ENCODE measurements at places on chromosomes 6 and 20.
A peak's percentile ranks its signal among the peaks of the same experiment; 100 is the strongest.

- DNase-seq, result no peak
Observed at GRCh38 chr6:138439546-138439945, 35.5 kb downstream of the HEBP2 start.

- no peak for DNase-seq
Observed at GRCh38 chr20:57977141-57977540, 251.3 kb downstream of the ANKRD60 start.

DNA sequence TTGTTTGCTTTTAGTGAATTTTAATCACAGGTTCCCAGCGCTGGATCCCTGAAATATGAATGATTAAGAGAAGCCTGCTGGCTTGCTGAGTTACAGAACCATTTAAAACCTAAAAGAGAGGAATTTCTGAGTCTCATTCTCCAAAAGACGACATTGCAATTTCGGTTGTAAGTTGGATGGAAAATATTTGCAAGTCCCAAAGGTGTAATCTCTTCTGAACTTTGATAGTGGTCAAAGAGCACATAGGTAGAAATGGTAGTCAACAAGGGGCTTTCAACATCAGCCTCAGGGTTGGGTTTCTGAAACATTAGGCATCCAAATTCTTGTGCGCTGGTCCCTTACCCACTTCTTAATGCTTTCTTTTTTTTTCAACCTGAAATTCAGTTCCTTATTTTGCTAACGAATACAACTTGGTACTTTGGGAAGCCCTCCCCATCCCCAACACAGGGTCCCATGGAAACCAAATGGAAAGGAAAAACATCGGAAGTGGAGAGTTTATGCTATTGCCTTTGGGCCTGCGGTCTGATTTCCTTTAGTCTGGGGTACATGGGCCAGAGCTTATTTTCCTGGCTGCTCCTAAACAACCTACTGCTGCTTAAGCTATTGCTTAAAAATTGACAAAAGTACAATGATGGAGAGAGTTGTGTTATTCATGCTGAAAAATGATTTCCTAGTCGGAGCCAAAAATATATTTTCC is 117.0 kb upstream of the KCNK16 start:
- DNase-seq, result no peak

DNA sequence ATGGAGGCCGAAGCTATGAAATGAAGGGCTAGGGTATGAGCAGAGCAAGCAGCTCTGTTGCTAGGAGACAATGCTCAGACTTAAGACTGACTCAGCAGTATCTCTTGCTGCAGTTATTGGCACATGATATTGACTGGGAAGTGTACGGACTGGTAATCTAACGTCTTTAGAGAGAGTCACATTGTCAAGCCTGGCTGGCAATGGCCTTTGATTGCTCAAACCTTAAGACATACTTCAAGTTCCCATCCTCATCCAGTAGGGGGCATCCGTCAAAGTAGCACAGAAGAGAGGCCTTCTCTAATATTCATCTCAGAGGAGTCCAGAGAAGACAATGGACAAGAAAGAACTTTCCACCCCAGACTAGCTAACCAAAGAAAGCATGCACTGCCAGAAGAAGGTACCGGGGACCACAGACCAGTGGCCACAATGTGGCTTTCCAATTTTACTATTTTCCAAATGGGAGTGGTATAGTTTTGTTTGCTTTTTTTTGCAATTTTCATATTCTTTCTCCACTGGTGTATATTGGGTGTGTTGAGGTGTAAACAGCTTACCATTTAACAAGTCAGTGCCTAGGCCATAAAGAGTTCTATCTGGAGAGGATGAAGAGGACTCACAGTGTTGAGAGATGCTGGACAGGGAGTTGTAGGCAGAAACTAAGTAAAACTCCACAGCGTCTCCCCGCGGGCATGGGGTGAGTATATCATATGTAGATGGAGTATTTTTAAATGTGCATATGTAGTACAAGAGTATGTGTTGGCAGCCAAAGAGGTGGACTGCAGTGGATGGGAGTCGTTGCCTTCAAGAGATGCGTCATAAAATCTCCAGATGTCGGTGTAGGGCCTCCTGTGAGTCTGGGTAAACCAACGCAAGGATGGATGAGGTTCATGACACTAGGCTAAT is 36.7 kb downstream of the LRFN2 start:
- DNase-seq, result peak; percentile 44

DNA sequence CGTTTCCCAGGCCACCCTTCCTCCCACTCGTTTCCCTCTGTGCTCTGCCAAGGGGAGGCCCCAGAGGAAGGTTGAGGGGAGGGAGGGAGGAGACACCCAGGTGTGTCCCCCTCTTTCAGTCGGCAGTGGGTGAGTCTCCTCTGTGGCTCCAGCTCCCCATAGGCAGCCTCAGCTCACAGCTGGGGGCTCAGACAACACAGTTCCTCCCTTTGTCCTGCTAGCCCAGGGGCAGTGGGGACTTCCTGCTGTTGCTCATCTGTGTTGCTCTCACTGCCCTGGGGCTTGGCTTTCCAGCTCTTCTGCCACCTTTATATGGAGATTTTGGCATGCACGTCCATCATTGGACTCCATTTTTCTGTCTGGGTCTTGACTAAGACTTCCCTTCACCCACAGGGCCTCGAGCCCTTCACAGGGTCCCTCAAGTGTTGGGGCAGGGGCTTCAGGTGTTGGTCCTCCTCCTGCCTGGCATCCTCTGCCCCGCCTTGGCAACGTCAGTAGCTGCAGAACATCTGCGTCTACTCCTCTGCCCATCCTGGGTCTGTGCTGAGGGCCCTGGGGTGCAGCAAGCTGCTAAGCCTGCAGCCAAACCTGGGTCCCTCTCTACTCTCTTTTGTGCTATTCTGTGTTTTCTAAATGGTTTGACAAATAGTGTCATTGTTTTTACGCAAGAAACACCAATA is 190.6 kb upstream of the PMEPA1 start:
- DNase-seq, result no peak

- no peak for DNase-seq
Observed at GRCh38 chr6:2242311-2242710, 3.1 kb downstream of the GMDS start.

DNA sequence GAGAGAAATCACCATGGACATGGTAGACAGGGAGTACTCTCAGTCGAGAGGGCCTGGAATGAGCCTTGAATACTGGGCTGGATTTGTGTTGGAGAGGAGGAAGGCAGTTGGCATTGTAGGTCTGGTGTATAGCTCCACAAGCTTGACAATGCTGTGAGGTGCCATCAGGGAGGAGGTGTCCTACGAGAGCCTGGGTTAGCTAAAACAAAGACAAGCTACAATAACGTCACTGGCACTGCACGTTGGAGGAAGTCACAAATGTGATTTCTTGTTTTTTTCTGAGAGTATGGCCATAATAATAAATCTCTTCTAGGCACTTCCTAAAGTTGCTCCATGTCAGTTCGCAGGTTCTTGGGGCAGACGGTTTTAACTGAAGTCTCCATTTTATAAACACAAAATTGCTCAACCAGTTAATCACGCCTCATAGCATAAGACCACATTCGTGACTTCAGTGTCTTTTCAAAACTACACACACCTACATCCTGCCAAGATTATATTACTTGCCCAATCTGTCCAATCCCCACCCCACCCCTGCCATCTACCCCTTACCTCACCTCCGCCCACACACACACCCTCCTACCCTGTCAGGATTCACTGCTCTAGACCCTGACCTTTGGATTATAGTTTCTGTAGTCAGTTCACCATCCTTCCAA is 4.4 kb upstream of the HLA-DMB start:
- DNase-seq, result no peak

Measured in activated CD8-positive, alpha-beta memory T cell treated with anti-CD3 and anti-CD28 coated beads, Interleukin-2, amount 10 ng/mL, durations not matched to agents 7 days and 5 days (primary cell).